Neuronal stem cell (in vitro differentiated cells): ENCODE measurements at places on chromosomes 11 and 22.

DNA sequence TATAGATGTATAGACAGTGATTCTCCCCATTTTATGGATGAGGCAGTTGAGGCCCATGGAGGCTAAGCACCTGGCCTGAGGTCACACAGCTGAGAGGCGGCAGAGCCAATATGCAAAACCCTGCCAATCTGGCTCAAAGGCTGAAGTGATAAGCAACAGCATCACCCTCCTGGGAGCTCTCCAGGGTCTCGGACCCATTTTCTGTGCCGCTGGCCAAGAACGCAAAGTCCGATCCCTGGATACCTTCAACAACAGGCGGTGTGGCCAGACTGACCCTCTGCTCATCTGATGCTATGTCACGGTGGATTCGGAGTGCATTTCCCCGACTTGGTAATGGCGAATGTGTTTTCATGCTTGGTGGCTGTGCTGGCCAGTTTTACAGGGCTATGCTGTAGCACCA lies 595.0 kb downstream of the TBC1D22A start:
- no peak for DNase-seq

- no peak for DNase-seq
Measured at GRCh38 chr22:48268771-48269552, 1506.5 kb downstream of the TBC1D22A start.

GRCh38 chr11:95700471-95700817 lies 89.1 kb downstream of the FAM76B start:
- no peak for DNase-seq

GRCh38 chr11:47495011-47495855 lies 46.3 kb upstream of the RAPSN start:
- DNase-seq: no peak

- no peak for DNase-seq
Measured at GRCh38 chr11:119087747-119088241, 3.1 kb downstream of the HMBS start.

- no peak for DNase-seq
Measured at GRCh38 chr11:76240161-76240540, 33.8 kb upstream of the WNT11 start.

GRCh38 chr22:24725736-24726135 lies 48.8 kb downstream of the PIWIL3 start:
- DNase-seq: no peak

GRCh38 chr22:42922374-42923191 lies 65.5 kb upstream of the ARFGAP3 start:
- no peak for DNase-seq

GRCh38 chr11:72326151-72326848 lies 82.3 kb upstream of the PHOX2A start:
- DNase-seq: no peak

GRCh38 chr11:4560467-4560866 lies 15.5 kb downstream of the OR52M1 start:
- no peak for DNase-seq

GRCh38 chr11:77147668-77148321 lies 19.7 kb downstream of the MYO7A start:
- no peak for DNase-seq

- DNase-seq: no peak
Measured at GRCh38 chr11:88326099-88326498, 11.4 kb downstream of the CTSC start.

DNA sequence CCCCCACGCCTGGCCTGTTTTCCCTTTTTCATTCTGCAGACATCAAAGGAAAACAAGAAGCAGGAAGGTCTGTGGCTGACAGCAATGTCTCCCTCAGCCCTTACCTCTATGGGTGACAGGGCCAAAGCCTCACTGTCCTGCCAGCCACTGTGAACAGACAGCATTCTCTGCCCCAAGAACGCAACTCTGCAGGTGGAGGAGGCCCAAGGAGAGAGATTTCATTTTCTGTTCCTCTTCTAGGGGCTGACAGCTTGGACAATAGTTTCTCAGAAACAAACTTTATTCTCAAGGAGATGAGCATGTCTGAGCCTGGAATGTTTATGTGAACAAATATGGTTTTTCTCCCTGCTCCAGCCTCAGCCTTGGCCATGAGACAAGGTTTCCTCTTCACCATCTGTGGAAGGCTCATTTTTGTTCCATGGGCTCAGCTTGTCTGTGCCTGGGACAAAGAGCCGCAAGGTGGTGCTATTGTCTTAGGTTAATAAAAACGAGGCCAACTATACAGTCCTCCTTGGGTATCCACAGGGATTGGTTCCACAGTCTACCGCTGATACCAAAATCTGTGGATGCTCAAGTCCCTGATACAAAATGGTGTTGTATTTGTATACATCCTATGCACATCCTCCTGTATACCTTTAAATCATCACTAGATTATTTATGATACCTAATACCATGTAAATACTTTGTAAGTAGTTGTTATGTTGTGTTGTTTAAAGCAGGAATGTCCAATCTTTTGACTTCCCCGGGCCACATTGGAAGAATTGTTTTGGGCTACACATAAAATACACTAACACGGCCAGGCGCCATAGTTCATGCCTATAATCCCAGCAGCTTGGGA lies 5.8 kb downstream of the PIWIL3 start:
- DNase-seq: peak; percentile 38

- DNase-seq: no peak
Measured at GRCh38 chr11:91263496-91264365, 960.9 kb upstream of the FAT3 start.

DNA sequence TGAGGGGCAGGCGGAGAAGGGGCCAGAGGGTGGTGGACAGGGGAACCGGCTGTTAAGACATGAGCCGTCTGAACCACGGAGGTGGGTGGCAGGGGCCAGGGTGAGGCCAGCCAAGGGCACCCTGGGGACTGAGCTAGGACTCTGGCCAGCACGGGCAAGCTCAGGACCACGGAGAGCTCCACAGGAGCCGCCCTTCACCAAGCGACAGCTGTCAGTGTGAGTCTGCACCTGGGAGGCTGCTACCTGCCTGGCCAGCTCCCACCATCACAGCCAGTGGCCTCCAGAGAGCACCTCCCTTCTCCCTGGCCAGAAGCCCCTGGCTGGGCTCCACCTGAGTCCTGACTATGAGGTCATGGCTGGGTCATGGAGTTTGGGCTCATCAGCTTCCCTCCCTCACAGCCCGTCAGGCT lies 21.6 kb downstream of the MGAT3 start:
- DNase-seq: no peak

DNA sequence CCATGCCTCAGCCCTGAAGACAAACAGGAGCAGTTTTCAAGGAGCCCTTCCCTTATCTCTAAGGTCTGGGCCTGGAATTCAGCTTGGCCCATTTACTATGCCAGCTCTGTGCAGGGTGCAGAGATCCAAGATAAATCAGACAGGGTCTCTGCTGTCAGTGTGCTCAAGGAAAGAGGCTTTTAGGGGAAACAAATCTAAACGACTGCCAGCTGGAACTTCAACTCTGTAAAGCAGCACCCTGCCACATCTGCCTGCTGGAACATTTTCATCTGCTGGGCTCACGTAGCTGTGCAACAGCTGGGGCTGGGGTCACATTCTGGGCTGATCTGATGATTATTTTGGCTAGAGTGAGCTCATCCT lies 19.8 kb upstream of the EHF start:
- no peak for DNase-seq

DNA sequence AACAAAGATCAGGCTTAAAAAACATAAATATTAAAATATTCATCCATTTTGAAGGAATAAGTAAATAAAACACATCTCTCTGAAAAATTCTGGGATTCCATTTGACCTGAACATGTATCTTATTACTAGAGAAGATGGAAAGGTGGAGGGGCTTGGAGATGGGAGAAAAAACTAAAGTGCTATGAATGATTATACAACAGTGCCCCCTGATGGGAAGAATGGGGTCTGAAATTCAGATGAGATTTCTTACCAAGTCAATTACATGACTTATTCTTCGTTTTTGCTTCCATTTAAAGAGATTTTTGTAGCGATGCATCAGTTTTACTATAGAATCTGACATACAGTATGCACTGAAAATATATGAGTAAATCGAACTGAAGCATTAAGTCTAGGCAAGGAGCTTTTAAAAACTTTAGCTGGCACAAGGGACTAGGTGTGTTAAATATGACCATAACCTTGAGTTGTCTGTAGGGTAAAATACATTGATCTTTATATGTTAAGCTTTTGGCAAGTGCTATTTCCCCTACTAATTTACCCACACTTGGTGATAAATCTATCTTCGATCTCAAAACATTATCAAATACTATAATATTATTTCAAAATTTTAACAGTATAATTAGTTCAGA lies 718.8 kb downstream of the CNTN5 start:
- peak; percentile 56 for DNase-seq

GRCh38 chr11:107969219-107969618 lies 39.5 kb upstream of the CUL5 start:
- no peak for DNase-seq

GRCh38 chr11:19676475-19677380 lies 35.9 kb upstream of the NAV2 start:
- no peak for DNase-seq

DNA sequence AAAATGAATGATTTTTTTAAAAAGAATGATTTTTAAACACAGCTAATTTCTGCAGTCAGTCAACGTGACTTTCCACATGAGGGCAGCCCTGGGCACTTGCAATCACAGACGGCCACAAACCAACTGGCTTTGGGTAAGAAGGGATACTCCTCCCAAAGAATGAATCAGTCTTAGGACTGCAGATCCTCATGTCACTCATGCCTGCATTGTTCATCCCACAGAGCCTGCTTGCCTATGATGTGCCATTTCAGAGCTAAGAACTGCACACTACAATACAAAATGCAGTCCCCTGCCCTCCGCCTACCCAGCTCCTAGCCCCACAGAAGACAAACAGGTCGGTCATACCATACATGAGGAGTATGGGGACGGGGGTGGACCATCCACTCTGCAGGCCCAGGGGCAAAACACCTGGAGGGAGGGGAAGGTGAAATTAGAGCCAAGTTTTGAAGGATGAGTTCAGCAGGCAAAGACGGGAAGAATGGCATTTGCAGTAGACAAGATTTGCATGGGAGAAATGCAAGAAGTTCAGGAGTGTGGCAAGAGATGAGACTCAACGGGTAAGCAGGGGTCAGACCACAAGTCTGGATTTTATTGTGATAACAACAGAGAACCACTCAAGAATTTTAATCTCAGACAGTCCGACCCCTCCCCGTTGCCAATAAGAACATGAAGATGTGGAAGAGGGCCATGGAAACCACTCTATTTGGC lies 24.7 kb downstream of the PACSIN2 start:
- no peak for DNase-seq
